Inflammatory macrophage treated with lipopolysaccharide for 1 hour (primary cell): ENCODE measurements at places on chromosomes 7 and 10.
A peak's percentile ranks its signal among the peaks of the same experiment; 100 is the strongest.

DNA sequence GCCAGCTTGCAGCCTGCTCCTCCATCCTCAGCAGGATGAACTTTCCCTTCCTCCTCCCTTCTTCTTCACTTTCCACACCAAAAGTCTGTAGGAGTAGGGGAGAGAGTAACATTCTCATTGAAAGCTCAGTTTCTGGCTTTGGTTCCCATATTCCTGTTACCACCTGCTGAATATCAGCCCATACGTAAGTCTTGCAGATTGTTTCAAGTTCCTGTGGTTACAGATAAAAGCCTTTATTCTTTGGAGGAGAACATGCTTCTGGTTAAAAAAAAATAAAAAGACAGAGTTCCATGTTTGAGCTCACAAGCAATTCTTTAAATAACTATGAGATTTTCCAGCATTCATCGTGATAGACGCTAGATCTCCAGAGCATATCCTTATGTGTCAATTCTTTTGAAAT lies 637.3 kb downstream of the SUGCT start:
- no peak for DNase-seq

- DNase-seq: no peak
Measured at GRCh38 chr10:98676895-98677294, 230.2 kb upstream of the HPS1 start.

GRCh38 chr7:116692401-116693308 lies 20.7 kb downstream of the MET start:
- peak; percentile 64 for DNase-seq

DNA sequence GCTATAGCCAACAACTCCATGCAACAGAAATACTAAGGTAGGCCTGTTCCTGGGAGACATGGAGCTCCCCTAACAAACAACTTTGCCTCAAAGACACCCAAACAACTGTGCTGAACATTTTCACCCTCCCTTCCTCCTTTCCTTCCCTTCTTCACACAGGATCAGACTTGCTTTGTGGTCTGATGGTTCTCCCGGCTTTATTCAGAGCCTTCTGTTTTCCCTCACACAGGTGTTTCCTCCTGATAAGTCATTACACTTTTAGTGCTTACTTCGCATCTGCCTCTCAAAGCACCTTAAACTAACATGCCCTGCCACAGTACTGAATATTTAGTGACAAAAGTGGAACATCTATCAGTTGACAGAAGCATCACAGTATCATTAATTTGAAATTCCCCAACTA lies 56.3 kb upstream of the YAE1 start:
- no peak for DNase-seq

DNA sequence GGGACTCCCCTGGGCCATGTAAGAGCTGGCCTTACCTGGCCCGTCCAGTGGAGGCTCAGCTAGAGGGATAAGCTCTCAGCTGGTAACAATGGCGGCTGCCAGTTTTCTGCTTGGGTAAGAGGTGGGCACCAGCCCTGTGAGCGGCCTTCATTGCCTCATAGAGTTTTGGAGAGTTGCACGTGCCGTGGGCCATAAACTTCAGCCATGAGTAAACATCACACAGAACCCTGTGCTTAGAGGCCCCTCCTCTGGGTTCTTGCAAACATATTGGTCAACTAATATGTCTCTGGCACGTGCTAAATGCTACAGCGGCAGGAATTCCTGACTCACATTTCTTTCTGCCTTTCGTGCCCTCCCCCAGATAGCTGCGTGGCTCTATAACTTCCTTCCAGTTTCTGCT lies 103.9 kb upstream of the LEP start:
- peak; percentile 21 for DNase-seq

DNA sequence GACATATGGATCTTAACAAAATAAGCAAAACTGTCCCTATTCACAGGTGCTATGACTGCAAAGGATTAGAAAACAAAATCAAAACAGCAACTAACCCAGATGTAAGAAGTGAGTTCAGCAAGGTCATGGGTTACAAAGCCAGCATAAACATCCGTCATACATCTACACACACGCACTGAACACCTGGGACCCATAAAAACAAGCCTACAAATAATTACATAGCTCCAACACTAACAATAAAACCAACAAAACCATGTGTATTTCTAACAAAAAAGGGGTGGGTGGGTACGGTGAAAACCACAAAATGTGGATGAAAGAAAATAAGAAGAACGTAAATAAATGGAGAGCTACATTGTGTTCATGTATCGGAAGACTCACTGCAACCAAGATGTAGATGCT lies 256.8 kb downstream of the ELFN1 start:
- no peak for DNase-seq

- no peak for DNase-seq
Measured at GRCh38 chr7:87816389-87816788, 59.8 kb downstream of the SLC25A40 start.
